ENCODE measurements at places on chromosomes 7 and 10.

GRCh38 chr10:88088441-88089340 is 225.3 kb downstream of the PTEN start:
- DNase-seq, result no peak

DNA sequence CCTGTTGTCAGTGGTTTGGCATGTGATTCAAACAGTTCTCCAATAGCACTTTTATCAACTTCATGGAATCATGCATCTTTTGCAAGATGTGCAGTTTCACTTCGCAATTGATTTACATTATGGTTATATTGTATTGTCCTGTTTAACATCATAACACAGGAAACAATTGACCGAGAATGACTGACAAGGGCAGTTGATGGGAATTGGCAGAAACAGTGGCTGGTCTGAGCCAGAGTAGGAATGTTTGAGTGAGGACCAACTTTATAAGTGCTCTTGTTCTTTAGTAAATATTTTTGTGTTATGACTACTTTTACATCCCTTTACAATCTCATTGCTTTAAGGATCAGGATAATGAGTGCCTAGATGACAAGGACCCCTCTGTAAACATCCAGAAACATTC is 2.2 kb downstream of the KLHL7 start:
- no peak for DNase-seq

DNA sequence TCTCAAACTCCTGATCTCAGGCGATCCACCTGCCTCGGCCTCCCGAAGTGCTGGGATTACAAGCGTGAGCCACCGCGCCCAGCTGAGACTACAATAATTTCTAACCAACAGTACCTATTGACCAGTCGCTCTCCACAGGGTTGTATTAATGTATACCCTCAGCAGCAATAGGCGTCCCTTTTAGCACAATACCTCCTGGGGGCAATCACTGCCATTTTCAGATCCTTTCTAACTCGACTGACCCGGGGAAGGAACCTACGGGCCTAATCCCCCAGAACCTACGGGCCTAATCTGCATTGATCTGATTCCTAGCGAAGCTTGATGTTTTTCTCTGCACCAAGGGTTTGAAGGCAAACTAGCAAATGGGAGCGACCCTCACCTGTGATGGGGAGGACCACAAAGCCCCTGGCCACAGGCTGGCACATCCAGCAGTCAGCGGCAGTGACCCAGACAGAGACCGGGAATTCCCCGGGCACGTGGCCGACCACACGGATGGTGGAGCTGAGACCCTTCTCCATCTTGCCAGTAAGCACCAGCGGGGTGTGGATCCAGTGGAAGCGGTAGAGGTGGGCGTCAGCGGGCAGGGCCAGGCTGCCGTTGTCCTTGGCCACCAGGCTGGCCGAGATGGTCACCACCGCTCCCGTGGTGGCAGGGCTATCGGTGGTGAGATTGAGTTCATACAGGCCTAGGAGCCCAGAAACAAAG is 6.9 kb downstream of the TMEM130 start:
- no peak for DNase-seq

GRCh38 chr10:50216894-50217293 is 34.4 kb downstream of the ASAH2 start:
- DNase-seq, result no peak

DNA sequence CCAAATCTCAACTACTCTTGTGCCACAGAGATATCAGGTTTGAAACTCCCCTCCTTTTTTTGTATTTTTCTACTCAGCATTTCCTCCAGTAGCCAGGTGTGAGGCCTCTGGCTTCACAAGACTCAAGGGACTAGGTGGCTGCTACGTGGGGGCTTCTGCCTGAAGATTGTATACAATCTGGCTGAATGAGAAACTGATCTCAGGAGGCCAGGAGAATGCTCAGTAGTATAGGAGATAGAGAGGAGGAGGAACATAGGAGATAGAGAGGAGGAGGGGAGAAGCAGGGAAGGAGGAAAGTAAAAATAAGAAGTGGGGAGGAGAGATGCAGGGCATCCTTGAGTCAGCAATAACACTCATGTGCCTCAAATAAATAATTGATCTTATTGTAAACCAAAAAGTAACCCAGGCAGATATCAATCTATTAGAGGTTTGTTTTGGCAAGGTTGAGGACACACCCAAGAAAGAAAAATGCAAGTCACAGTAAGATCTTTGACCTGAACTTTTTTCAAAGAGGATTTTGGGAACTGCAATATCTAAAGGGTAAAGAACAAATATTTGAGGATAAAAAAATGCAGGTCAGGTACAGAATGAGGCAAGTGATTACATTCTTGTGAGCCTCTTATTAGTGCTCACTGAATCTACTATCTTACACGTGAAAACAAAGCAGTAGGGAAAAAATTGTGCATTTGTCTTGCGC is 36.8 kb downstream of the AKR1C8 start:
- no peak for DNase-seq

DNA sequence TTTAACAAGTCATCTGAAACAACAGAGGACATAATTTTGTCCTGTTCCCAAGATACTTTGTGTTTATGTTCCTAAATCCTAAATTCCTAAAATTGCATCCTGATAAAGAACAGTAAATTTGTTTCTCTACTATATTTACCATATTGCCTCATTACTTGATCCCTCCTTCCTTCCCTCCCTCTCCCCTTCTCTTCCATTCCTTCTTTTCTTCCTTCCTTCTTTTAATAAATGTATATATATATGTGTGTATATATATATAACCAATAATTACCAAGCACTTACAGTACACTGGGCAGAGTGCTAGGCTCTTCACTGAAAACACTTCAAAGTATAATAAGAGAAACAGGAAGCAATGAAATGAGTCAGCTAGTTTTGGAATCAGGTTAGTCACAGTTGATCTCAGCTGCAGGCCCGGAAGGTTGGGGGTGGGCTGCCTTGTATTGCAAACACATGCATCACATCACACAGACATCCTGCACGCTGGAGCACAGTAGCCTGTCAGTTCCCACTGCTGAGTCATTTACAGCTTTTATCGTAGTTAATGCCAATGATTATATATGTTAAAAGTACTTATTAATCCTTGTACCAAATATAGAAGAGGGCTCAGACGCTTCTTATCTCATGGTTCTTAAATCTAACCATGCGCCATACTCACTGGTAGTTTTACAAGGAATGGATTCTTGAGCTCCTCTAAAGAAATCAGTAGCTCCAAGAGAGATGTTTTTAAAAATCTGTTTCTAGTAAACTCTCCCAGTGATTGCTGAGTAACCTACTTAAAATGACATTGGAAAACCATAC is 551.7 kb downstream of the GRM8 start:
- peak; percentile 99 for DNase-seq

DNA sequence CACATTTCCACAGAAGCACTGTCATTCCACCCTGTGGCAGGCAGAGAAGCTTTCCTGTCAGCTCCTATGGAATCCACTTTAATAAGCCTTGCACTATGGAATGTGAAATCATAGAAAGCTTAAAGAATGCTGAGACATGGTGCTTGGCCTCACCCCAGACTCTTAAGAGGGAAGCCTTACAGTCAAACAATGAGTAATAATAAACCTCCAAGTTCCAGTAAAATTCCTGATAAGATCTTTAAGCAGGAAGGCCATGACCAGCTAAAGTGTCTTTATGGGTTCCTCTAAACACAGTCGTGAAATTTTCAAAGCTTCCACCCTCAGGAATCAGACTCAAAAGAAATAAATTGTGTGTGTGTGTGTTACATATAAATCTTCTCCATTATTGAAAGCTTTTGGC is 11.9 kb upstream of the TEX36 start:
- no peak for DNase-seq

DNA sequence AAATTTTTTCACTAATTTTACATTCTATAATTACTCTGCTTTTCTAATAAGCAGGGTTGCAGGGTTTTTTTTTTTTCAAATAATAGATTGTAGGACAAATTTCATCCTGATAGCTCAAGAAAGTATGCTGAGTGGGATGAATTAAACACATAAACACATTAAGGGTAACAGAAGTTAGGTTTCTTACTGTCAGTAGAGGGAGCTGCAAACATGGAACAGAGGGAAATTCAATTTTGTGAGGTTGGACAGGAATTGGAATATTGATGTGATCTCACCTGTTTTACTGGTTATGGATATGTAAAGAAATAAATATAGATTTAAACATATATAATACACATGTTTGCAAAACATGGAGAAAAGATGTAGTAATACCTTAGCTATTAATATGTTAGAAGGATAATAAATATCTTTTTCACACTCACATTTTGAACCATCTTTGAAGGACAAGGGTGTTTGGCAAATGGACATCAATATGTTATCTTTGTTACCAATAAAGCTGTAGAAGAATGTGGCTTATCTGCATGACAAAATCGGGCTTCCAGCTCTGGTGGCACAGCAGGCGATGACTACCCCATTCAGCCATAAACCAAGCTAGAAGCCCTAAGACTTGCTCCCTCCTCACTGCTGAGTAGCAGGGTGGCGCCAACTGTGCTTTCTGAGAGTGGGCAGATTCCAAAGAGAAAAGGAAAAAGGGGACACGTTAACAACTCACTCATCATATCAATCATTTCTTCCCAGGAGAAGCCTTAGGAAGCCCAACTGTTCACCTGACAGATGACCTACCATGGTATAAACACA is 1257.4 kb downstream of the GATA3 start:
- DNase-seq, result no peak

DNA sequence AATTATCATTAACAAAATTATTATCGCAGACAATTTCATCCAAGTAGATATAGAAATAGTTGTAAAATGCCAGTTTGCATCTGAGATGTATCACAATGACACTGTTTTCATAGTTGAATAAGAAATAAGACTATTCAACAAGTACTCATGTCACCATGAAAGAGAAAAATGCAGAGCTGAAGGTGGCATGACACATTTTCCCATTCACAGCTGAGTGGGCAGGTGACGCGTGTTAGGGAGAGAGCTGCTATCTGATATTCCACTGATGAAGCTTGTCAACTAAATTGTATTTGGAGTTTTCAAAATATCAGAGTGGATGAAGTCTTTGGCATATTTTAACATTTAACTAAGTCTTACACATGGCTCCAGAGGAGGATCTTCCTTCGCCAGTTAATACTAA is 70.3 kb upstream of the HDAC9 start:
- no peak for DNase-seq

- peak; percentile 85 for DNase-seq
These were observed at the start of gene SP4 for GRCh38 chr7:21427871-21428658. Gene SP4 (plus strand): TSS chr7:21428083. CDS start chr7:21428252, 169 bp downstream.

GRCh38 chr7:100791881-100792666 is 35.2 kb downstream of the EPHB4 start:
- DNase-seq, result no peak

DNA sequence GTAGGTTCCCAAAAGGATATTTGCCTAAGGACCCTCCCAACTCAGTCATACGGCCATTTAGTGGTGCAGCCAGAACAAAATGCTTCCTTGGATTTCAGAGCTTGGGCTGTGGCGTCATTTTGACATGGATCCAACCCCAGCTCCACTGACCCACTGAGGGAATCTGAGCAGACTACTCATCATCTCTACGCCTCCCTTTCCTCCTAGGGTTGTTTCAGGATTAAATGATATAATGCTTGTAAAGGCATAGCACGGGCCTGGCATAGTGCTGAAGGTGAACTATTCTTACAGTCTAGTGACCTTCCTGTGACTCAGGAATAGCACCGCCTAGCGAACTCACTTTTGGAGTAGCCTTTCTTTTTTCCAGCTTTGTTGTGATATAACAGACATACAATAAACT is 70.3 kb upstream of the LOXL4 start:
- DNase-seq, result no peak

- no peak for DNase-seq
These were observed 38.0 kb downstream of the GAD2 start for GRCh38 chr10:26254616-26255015.

Data from kidney capillary endothelial cell (primary cell).